Motor neuron (in vitro differentiated cells): ENCODE measurements at places on chromosomes 13 and 19. TPM values are rescaled to one million over a fixed set of nuclear protein-coding genes. Genes with fewer than 3 reads are reported as not detected.
A peak's percentile ranks its signal among the peaks of the same experiment; 100 is the strongest.

- ATAC-seq = no peak
These were observed 21.1 kb downstream of the PLEKHF1 start for GRCh38 chr19:29686285-29686805.

DNA sequence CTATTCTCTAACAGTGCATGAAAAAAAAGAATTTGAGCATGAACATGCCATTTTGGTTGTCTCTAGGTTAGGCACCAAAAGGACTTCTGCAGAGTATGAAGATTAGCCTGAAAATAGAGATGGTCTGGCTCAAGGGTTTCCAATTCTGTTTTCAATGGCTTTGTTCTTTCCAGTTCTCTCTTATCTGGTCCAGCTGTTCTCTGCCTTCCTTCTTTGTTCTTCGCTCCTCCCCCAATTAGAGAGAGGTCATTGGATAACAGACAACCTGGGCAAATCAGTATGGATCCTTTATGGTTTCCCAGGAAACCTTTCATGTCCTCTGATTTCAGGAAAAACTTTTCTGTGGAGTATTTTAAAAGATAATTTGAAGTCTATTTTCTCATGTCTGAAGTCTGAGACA is 623.4 kb downstream of the PCDH17 start:
- ATAC-seq = peak; percentile 58

DNA sequence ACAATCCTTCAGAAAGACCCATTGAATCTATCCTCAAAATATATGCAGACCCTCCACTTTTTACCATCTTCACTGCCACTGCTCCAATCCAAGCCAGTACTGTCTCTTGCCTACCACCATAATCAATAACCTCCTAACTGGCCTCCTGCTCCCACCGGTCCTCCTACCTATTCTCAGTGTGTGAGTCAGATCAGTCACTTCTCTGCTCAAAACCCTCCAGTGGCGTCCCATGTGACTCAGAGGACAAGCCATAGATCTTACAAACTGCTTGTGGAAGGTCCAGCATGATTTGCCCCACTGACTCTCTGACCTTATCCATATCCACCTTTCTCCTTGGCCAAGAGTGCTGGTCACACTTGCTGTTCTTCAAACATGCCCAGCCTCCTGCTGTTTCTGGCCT is 23.4 kb upstream of the MBNL2 start:
- no peak for ATAC-seq

DNA sequence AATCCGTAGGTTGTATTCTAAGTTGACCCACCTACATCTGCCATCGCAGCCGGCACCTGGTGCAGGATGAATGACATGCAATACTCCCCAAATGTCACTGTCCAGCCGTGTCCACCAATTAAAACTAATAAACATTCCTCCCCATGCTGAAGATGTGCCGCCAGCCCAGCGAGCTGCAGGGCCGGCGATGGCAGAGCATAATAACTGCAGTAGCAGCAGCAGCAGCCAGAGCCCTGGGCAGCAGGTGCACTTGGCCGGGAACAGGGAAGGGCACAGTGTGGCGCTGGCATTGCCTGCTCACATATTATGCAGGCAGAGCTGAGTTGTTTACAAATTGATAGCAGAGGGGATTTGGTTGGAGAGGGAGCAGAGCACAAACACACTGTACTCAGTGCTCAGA is 754.9 kb downstream of the OLFM4 start:
- peak; percentile 34 for ATAC-seq

- no peak for ATAC-seq
These were observed 2474.2 kb downstream of the PCDH9 start for GRCh38 chr13:64755961-64756360.

DNA sequence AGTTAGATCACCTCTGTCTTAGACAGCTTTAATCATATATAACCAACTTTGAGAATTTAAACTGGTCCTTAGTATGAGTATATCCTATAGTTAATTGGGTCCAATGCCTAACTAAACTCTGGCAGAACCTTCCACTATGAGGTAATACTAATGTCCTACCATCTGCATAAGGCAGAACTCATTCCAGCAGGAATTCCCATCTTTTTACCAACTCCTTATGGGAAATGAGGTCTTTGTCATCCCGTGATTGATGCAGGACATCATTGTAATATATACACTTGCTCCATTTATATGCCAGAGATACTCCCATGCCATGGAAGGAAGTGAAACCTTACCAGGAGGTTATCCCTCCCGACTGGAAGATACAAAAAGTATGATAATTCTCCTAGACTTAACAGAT is 2.8 kb downstream of the KCTD4 start:
- no peak for ATAC-seq

- no peak for ATAC-seq
These were observed 181.5 kb downstream of the FOXO1 start for GRCh38 chr13:40484974-40485373.

GRCh38 chr13:90068658-90069057 is 1278.8 kb upstream of the MIR17HG start:
- ATAC-seq = no peak

DNA sequence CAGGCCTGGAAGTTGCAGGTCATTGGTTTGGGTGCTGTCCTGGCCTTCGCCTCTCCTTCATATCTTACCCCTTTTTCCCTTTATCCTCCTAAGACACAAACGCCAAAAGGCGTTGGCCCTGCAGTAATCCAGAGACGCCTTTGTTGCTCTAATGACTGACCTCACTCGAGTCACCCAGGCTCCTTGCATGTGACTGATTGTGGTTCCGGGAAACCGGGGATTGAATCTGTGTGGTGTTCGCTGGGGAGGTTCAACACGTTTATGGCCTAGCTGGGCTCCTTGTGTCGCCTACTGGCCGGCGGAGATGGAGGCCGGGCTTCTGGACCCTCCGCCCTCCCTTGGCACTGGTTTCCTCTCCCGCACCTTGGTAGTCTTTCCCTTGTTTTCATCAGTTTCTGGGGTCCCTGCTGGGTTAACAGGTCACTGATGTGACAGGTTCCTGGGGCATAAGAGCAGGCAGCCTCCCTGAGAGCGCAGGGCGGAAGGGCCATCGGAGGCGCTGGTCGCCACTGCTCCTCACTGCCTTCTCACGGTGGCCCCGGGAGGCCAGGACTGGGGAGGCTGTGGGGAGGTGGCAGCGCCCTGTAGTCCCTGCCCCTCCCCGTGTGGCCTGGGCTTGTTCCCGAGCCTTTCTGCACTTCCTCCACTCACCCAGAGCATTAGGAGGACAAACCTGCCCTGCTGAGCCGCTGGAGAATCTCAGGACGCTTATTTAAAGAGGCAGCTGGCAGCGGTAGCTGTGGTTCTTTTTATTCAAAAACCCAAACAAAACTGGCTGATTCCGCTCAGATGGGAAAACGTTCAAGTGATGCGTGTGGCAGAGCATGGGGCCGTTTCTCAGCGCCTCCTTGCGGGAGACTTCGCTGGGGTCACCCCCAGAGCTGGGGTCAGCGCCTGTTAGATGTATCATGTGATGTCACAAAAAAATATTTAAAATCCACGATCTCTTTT is 18.1 kb upstream of the NDUFS7 start:
- peak; percentile 42 for ATAC-seq

DNA sequence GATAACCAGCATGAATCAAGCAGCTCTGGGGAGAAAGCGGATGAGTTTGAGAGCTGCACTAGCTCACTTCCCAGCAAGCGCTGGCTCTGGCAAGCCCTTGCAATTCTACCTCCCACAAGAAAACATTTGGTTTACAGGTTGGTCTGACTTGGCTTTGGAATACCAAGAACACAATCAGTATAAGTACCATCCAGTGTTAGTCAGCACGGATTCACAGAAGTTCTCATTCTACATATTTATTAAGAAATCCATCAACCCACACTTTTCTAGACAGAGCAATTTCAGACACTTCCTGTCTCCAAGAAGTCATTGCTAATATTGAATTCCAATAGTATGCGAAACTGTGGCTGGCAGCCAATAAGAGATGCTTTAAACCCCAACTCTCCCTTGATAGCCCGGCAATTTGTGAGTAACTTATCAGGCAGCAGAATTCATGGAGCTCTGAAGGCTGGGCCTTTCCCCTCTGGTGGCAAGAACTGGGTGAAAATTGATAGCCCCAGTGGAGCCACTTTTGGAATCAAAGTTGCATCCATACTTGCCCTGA is 59.4 kb upstream of the WASF3 start:
- ATAC-seq = no peak

The ZNF30 gene
- 7.8 and 9.3 TPM in 2 replicates for total RNA-seq

The RFPL4AL1 gene
- not detected in 2 replicates for total RNA-seq
